ENCODE measurements at places on chromosomes 2 and 18.
A peak's percentile ranks its signal among the peaks of the same experiment; 100 is the strongest.

DNA sequence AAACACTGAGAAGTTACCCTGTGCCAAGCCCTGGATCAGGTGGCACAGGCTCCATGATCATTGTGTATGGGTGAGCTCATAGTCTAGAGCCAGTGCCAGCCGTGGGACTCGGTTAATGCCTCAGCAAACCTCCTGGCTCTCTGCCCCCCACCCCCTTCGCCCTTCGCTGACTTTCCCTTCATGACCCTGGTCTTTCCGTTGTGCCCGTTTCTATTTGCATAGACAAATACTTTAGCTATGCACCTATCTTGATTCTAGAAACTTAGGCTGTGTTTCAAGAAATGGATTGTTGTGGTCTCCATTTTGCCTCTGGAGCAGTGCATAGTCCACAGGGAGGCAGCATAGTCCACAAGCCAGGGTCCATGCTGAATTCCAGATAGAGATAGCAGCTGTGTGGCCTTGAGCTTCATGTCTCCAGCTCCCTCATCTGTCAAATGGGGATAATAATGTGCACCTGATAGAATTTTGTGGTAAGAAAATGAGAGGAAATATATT is 44.8 kb upstream of the KDM3A start:
- DNase-seq, result no peak

DNA sequence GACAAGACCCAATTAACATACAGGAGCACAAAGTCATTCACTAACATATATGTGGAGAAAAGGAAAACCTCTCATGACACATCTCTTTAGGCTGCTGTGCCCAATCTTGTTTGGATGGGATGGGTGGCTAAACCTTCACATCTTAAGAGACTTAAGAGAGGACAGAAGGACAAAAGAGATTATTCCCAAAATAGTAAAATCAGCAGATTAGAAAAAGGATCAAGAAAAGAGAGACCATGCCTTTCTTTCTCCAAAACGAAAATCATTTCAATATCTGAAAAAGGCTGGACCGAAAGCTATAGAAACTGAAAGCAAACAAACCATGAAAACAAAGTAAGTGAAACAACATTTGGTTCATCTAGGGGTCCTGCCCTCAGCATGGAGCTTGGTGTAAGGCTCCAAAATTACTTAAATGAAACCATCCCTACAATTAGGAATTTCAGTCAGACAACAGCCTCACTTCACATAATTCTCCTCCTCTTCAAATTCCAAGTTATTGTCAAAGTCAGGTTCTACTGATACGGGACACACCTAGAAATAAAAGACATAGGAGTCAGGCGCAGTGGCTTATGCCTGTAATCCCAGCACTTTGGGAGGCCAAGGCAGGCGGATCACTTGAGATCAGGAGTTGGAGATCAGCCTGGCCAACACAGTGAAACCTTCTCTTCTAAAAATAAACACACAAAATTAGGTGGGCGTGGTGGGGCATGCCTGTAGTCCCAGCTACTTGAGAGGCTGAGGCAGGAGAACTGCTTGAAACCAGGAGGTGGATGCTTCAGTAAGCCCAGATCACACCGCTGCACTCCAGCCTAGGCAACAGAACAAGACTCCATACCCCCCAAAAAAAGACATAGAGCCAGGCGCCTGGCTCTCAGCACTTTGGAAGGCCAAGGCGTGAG is 5.2 kb downstream of the STARD7 start:
- no peak for DNase-seq

GRCh38 chr18:34809451-34810072 is 99.5 kb downstream of the DTNA start:
- peak; percentile 51 for DNase-seq

GRCh38 chr18:66078925-66079800 is 328.4 kb downstream of the CDH7 start:
- no peak for DNase-seq

DNA sequence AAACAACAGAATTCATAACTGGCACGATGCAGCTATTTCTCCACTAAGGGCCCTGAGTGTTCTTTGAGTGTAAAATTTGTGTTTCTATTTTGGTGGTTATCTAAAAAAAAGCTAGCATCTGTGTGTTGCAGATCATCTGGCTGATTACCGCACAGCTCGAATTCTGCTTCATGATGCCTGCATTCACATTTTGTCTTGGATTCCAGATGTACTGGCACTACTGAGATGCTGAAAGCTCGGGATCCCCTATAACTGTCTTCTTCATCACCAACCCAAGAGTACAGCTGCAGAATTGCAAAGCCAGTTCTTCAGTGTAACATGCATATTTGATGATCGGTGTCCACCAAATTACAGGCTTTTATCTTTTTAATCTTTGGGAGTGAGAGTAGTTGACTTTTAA is 51.6 kb upstream of the ZNF532 start:
- DNase-seq, result no peak

DNA sequence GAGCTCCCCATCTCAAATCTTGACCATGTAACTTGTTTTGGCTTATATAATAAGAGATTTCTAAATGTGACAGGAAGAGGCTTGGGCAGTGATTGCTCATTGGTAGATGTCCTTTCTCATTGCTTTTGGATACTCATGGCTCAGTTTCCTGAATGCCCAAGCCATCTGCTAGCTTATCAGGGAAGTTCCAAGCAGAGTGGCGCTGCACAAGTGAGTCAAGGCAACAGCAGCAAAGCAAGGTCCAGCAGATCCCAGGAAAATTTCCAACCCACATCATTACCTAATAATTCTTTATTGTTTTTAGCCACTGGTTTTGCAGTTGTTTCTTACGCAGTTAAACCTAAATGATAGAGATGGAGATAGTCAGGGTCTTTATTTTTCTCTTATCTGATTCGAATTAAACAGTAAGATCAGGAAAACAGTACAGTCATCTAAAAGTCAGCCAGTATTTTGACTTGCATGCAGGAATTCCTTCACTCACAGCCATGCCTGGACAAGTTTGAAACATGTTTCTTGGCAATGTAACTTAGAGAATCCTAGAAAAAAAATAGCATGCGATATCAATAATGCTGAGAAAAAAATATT is 349.7 kb upstream of the TMEFF2 start:
- peak; percentile 50 for DNase-seq

DNA sequence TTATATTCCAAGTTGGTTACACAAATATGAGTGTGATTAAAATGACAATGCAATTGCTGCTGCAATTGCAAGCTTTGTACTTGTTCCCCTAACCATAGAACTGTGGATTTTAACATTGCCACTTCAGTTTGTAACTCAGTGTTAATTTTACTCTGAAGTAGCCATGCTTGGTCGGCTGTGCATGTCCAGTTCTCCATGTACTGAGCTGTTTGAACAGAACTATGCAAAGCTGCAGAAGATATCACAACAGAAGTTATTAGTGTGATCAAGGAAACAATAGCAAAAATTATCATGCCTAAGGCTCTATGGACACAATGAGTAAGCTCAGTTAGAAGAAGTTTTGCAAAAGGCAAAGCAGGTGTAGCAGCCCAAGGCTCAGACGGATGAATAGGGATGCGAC is 45.3 kb downstream of the CXCR4 start:
- DNase-seq, result no peak

GRCh38 chr2:222381566-222381965 is 42.8 kb upstream of the SGPP2 start:
- DNase-seq, result no peak

DNA sequence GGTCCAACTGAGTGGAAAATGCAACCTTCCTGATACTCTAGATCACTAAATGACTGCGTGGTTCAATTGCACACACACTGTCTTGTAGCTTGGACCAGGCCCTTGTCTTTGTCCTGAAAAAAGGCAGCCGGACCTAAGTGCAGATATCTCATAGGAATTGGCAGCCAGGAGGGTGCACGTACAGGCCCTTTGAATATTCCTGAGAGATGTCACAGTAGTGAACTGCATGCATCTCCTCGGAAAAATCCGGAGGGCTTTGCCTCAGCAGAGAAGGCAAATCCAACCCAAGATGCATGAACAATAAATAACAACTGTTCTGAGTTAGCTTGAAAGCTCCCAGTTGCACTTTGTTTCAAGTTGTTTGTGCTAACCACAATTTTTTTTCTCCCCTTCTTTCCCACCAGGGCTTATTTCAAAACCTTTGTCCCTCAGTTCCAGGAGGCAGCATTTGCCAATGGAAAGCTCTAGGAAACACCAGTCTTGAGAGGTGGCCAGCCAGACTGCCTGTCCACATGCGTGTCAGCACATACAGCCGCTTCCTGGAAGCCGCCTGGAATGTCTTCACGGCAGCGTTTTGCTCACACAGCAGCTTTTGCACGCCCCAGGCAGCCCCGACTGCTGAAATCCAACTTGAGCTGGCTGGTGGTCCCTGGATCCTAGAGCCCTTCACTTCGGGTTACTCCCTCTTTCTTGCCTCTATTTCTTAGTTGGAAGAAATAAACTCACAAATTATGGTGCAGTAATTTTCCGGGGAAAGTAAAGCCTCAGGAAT is 54.4 kb upstream of the FOSL2 start:
- DNase-seq, result no peak

DNA sequence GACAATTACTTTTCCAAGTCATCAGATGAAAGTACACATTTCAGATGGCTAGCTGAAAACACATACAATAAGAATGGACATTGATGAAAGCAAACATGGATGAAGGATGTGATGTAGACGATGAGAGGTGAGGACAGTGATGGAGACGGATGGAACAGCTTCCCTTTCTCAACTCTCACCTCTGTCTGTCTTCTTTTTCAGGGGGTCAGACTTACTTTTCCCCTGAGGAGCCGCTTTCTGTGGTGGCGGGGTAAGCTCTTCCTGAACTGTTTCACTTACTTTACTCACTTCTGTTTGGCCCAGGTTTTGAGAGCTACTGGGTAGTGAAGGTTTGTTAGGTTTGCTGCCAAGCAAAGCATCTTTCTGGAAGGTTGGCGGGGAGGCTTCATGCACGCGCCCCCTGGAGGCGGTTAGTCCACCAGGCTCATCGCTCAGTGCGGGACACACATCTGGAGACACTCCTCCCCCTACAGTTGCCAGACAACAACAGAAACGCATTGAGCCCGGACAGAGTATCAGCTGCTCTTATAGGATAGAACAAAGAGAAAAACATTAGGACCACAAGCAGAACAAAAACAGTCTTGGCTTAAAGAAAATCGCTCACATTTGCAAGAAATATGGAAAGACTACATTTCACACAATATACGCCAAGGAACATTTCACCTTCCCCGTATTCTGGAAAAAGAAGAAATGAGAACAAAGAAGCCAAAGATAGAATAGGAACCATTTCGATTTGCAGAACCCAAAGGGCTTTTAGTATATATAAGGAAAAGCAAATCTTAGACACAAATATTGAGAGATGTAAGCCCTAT is 90.5 kb downstream of the MYOM1 start:
- peak; percentile 80 for DNase-seq

DNA sequence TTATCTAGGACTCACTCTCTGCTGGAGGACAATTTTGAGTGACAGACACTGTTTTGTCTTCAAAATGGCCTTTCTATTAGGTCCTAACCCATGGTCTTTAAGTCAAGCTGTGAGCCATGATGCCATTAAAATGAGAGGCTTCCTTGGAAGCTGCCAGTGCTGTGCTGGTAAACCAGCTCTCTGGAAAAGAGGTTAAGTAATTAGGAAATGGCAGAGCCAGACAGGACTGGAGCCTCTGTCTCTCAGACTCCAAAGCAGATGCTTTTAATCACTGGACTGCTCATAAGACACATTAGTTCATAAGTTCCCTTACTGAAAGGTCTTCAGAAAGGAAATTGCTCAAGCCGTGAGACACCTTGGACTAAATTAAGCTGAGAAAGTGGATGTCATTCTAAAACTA is 25.8 kb upstream of the LHCGR start:
- no peak for DNase-seq

GRCh38 chr18:13434854-13435253 is 216.3 kb downstream of the LDLRAD4 start:
- DNase-seq, result no peak

DNA sequence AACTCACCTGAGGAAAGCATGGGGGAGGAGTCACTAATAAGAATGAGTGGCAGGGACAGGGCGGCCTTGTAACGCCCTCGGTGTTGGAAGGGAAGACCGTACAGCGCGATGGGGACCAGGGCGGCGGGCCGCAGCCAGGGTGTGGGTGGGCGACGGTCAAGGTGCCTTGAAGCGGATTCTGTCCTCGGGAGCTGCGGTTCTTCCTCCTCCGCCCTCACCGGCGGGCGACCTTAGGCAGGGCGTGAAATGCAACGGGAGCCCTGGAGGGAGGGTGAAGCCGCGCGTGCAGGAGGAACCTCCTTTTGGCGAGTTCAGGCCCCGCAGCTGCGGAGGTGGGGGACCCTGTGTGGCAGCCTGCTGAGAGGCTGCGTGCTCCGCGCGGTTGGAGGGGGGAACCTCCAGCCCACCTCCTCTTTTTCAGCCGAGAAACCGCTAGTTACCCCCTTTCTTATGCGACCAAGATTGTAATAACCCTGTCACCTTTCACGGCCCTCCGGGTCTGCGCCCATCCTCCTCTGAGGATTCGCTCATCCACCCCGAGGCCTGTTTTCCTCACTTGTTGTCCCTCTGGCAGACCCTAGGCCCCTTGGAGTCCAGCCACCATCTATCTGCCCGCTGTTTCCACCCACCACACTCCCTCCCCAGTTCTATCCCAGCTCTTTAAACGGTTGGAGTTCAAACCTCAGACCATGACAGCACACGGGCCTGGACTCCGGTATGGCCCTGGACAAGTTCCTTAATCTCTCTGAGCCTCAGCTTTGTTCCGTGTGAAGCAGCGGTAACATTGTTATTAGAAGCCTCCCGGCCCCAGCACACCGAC is 823 bp upstream of the RNU2-63P start:
- no peak for DNase-seq

DNA sequence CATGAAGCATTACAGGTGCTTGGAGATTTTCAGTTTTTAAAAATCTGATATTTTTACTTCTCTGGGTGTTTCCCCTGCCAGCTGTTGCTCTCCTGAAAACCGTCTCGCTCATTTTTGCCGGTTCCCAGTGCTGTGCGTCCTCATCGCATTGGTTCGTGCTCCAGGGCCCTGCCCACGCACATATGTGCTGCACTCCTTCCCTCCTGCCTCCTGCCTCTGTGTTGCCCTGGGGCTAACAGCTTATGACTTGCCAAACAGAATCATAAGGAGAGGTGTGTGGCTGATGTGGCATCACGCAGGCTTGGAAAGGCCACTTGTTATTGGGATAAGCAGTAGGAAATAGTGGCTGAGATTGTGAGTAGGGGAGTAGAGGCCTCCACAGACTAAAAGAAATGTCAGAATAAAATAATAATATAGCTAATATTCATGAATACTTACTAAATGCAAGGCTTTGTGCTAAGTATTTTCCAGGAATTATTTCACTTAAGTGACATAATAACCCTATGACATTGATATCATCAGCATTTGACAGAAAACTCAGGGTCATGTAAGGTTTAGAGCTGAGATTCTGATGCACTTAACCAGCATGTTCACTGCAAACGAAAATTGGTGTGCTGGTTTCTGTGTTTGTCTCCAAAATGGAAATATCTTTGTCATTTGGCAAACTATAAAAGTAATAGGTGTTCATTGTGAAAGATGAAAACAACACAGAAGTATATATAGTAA is 53.5 kb downstream of the SLC4A1AP start:
- no peak for DNase-seq

Data from A172 (cell line).